ENCODE measurements at places on chromosomes 13 and 19.

GRCh38 chr13:45879666-45880065 is 28.1 kb upstream of the SIAH3 start:
- DNase-seq = no peak

GRCh38 chr19:35213663-35214632 is 14.6 kb downstream of the FAM187B start:
- DNase-seq = peak; percentile 79

DNA sequence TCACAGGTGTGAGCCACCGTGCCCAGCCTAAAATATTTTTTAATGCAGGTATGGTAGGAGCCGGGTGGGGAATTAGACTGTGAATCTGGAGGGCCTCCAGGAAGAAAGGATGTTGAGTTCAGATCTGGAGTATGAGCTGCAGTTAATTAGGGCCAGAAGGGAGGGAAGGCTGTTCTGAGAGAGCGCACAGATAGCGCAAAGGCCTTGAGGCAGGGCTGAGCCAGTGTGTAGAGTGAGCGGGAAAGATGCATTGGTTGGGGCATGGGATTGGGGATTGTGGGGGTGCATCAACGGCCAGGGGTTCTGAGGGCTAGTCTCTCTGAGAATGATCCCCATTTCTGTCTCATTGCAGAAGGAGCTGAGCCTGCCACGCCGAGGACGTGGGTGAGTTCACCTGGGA is 9.7 kb downstream of the MAST3 start:
- DNase-seq = no peak

GRCh38 chr19:17335575-17335974 is 920 bp upstream of the ANO8 start:
- no peak for DNase-seq

DNA sequence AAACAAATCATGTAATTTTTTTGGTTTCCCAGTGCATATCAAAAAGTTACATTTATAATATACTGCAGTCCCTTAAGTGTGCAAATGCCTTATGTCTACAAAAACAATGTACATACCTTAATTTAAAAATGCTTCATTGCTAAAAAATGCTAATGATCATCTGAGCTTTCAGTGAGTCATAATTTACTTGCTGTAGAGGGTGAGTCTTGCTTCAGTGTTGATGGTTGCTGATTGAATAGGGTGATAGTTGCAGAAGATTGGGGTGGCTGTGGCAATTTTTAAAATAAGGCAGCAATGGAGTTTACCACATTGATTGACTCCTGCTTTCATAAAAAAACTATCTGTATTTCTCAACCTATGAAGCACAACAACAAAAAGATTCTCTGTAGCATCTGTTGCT is 613.9 kb downstream of the TBC1D4 start:
- no peak for DNase-seq

GRCh38 chr13:60398379-60398891 is 1.4 kb downstream of the TDRD3 start:
- no peak for DNase-seq

- DNase-seq = peak; percentile 65
Observed at GRCh38 chr19:1470305-1471009, 8.6 kb downstream of the C19orf25 start.

GRCh38 chr13:50140581-50141374 is 125.5 kb downstream of the KCNRG start:
- no peak for DNase-seq

Measured in activated gamma-delta T cell treated with Interleukin-2 at 50 U/mL for 16 hours (primary cell).